ENCODE measurements at places on chromosomes 7 and 10.

- DNase-seq: no peak
Measured at GRCh38 chr7:22601408-22601807, 101.4 kb upstream of the STEAP1B start.

DNA sequence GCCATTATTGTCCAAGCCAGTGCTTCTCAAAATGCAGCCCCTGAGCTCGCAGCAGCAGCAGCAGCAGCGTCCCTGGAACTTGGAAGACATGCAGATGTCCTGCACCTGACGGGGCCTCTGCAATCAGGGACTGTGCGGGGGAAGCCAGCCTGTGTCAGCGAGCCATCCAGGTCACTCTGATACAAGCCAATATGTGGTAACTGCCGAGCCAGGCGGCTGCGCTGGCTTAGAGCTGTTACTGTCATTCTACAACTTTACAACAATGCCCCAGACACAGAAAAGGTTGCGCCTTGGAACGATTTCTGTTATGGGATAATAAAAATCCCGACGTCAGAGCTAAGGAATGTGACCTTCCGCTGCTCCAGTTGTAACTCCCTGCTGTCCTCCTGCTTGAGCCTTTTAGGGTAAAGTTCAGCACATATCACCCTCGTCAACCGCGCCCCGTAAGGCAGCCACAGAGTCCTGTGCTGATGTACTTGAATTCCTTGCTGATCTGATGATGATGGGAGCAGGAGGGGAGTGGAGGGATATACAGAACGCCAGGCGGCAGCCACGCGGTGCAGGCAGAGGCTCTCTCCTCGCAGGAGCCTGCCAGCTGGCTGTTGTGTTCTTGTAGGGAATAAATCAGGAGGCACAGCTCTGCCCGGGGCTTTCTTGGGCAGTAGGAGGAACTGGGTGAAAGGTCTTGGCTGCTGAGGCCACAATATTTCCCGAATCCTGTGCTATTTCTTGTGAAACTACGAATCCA, 20.0 kb upstream of the CRYGN start:
- DNase-seq: no peak

GRCh38 chr7:139827042-139827441, 2.0 kb upstream of the TBXAS1 start:
- no peak for DNase-seq

GRCh38 chr10:65787571-65787970, 1138.3 kb upstream of the LRRTM3 start:
- no peak for DNase-seq

- no peak for DNase-seq
Measured at GRCh38 chr7:114148779-114149178, 230.0 kb upstream of the PPP1R3A start.

- DNase-seq: no peak
Measured at GRCh38 chr7:17849504-17849903, 90.8 kb downstream of the SNX13 start.

GRCh38 chr10:13003004-13003403, 1.5 kb upstream of the CCDC3 start:
- no peak for DNase-seq

DNA sequence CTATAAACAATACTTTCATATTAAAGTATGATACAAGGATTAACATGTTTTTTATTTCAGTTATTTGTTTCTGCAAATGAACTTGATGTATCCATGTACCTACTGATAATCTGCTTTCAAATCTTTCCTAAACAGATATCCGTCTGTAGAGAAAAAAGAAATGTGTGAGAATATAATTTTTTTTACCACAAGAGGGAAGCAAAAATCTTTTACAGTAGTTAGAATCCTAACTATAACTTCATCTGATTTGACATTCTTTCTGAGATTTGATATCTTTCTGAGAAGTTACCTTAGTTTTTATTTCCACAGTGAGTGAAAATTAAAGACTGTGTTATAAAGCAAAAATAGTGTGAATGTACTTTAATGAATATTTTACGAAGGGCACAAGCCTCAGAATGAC, 203.9 kb upstream of the PCLO start:
- no peak for DNase-seq

- DNase-seq: no peak
Measured at GRCh38 chr7:50633414-50633710, 68.2 kb upstream of the DDC start.

GRCh38 chr10:48299066-48299465, 7.4 kb upstream of the MAPK8 start:
- no peak for DNase-seq

DNA sequence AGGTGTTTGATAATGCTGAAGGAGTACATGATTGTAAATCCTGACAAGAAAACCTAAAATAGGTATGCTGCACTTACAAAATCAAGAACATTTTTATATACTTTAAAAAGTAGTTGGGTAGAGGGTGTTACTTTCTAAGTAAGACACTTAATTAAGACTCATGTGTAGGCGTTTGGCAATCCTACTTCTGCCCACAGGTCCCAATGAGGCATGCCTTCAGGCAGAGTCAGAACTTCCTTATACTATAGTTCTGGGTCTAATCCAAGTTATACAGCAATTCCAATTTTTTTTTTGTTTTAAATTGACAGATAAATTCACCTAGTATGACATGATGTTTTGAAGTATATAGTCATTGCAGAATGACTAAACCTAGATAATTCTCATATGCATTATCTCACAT, 1188.5 kb upstream of the PHF14 start:
- no peak for DNase-seq

DNA sequence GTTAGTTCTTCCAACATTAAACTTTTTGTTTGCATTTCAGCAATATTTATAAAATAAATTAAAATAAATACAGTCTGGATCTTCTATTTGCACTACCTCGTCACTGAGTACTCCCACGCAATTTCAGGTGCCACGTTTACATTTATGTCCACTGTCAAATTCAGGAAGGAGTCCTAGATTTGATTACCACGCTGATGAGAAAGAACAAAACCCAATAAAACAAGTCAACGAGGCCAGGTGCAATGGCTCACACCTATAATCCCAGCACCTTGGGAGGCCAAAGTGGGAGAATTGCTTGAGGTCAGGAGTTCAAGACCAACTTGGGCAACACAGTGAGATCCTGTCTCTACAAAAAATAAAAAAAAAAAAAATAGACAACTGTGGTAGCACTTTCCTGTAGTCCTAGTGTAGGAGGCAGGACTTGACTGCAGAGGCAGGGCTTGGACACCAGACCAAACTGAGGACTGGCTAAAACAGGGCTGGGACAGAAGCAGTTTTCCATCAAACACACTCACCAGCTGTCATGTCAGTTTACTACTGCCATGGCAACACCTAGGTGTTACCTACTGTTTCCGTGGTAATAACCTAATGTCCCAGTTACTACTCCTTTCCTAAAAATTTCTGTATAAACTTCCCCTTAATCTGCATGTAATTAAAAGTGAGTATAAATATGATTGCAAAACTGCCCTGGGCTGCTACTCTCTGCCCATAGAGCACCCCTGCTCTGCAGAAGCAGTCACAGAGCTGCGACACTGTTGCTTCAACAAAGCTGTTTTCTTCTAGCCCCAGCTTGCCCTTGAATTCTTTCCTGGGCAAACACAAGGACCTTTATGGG, 341.7 kb downstream of the PARD3 start:
- no peak for DNase-seq

DNA sequence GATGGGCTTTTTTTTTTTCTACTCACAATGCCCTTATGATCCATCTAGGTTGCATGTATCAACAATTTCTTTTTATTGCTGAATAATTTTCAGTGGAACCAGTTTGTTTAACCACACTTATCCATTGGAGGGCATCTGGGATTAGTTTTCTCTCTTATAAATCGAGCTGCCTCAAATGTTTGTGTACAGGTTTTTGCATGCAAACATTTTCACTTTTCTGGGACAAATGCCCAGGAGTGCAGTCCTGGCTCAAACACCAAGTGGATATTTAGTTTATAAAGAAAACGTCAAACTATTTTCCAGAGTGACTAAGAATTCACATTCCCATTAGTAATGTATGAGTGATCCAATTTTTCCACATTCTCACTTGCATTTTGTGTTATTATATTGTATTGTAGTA, 313.4 kb downstream of the CXCL12 start:
- DNase-seq: no peak

DNA sequence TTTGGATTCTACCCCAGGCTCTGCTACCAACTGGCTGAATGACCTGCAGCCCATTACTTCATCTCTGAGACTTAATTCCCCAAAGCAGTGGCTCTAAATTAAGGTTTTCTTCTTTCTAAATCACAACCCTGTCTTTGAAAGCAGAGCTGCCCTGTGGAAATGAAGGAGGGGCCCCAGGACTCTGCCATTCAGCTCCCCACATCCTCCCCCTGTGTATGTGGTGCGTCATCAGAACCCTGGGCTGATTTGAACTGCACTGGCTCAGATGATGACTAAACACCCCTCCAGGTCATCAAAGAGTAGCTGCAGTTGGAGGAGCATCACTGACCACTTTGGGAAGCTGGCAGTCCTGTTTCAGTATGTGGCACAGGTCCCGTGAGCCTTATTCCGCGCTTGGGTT, 46.6 kb downstream of the BPGM start:
- no peak for DNase-seq

- DNase-seq: no peak
Measured at GRCh38 chr10:83908506-83908905, 230.8 kb upstream of the GHITM start.

- DNase-seq: no peak
Measured at GRCh38 chr7:50047716-50048115, 45.3 kb downstream of the ZPBP start.

GRCh38 chr7:7018290-7018689, 164.1 kb upstream of the C1GALT1 start:
- DNase-seq: no peak

DNA sequence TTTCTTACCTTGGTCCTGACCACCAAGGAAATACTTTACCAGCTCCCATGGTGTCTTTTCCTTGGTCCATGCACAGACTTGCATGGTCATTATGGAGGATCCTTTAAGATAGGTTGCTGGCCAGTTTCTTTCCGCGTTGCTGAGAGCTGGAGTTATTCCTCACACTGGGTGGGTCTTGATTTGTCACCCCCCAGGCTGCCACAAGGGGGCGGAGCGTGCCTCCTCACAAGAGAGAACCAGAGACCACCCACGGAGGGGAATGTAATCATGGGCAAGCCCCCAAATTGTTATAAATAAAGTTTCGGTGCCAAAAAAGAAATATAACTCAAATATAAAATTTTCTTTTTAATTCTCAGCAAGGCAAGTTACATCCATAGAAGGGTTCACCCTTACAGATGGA, 10.5 kb upstream of the TRIM24 start:
- peak; percentile 41 for DNase-seq

DNA sequence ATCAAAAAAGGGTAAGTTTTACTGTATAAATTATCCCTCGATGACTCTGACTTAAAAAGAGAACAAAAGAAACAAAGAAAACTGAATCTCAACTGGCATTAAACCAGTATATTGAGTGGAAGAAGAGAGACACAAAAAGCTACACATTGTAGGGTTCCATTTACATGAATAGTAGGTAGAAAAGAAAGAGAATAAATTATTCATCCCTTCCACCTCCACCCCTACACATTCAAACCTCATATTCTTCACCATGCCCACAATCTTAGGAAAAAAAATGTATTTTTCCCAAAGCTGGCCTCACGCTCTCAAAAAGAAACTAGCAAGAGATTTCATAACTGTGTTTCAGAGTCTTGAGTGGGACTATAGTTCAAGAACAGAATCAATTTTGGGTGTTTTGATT, 346.8 kb upstream of the AOAH start:
- no peak for DNase-seq

Measured in stimulated activated CD4-positive, alpha-beta T cell treated with anti-CD3 and anti-CD28 coated beads, Interleukin-4, amount 100 ng/mL, for 24 hours (primary cell).